ENCODE measurements at places on chromosomes 7 and 10.

DNA sequence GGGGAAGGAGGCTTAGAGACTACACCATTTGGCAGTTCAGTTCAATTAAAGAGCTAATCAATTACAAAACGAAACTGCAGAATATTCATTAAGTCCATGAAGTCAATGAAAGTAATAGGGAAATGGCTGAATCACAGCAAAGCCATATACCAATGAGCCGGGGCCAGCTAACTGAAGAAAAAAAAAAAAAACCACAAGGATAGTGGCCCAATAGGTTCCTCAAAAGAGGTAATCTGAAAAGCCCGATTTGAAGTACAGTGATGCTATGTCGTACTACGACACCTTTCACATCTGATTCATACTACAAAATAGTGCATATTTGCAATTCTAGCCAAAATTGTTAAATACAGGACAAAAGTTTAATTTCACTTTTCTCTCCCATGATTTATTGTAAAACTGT lies 2.5 kb downstream of the ARHGAP12 start:
- DNase-seq: no peak

- no peak for DNase-seq
Observed at GRCh38 chr7:155167706-155168365, 97.7 kb downstream of the HTR5A start.

GRCh38 chr7:49037346-49038210 lies 113.2 kb downstream of the CDC14C start:
- DNase-seq: no peak

GRCh38 chr7:4709187-4709586 lies 27.1 kb downstream of the FOXK1 start:
- DNase-seq: no peak

DNA sequence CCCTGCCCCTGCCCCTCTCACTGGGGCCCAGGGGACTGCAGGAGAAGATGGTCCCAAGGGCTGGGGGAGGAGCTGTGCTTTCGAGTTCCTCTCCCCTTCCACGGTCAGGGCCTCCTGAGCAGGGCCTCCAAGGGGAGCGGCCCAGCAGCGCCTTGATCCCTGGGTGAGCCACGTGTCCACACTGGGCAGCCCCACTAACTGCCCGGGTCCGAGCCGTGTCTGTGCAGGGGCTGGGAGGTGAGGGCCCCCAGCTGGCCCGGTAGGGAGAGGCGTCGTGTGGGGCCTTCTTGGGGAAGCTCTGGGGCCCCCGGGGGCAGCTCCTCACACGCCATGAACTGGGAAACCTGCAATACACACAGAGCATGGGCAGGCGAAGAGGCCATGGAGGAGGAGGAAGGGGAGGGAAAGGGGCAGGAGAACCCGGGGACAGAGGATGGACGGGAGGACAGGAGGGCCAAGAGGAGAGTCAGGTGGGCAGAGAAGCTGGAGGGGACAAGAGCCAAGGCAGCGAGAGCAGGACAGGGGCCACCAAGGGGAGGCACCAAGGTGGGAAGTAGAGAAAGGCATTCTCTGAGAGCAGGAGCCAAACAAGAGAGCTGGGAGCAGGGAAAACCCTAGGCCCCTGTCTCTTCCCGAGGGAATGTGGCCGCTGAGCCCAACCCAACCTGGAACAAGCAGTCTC lies 32.8 kb downstream of the KCNH2 start:
- no peak for DNase-seq

Data from stimulated activated CD8-positive, alpha-beta memory T cell treated with anti-CD3 and anti-CD28 coated beads, Interleukin-4, amount 100 ng/mL, for 4 hours (primary cell).